ENCODE measurements at places on chromosomes 3 and 15.

GRCh38 chr3:14991818-14992612 is 44.6 kb downstream of the NR2C2 start:
- no peak for DNase-seq

DNA sequence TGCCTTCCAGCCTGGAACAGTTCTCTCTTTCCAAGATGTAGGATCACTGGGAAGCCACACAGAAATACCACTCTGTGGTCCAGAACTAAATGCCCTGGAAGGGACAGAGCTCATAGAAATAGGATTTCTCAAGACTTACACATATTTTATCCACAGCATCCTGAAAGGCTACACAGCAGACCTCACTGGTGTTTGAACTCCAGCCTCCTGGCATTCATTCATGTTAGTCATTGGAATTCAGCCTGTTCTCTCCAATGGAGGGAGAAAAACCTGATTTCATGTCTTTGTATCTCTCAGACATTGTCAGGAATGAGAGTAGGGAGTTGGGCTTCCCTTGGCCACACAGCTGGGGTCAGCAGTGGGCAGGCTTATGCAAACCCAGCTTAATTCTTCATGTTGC is 121.1 kb upstream of the PPP2R3A start:
- no peak for DNase-seq

GRCh38 chr3:113277941-113278598 is 66.7 kb downstream of the BOC start:
- DNase-seq = no peak

DNA sequence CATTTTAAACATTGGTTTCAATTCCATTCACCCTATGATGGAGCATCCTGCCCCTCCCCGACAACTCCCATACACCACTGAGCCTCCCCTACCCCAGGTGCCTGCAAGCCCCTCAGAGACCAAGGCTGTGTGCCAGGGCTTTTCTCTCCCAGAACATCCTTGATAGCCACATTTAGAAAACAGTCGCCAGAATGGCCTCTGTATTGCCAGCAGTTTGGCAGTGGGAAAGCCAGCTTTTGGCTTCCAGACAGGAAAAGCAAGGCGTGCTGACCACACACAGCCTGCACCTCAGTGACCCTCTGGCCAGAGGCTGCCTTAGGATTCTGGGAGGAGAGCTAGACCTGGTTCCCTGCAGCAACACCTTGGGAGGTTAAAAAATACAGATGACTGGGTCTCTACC is 18.2 kb upstream of the HRH1 start:
- no peak for DNase-seq

DNA sequence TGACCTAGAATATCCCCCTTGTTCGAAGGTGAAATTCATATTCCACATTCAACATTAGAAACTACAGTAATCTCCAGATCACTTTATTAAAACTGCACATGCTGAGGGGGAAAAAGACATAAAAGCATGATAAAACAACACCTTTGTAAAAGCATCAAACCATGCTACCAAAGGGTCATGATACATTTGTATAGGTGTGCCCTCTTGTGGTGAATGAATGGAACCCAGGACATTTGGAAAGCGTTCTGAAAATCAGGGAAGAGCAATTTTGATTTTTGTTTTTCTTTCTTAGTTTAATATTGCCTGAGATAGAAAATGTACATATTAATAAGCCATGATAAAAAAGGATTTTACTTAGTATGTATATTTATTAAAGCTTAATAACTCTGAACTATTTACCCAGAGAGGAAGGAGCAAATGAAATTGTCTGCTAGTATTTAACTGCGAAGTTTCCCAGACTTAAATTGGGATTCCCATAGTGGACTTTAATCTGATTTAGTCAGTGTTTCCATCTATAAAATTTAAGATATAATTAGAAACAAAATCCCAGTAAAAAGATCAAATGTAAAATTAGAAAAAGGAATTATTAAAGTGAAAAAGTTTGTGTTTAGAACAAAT is 105.8 kb upstream of the ARL6 start:
- DNase-seq = no peak

- DNase-seq = no peak
Observed at GRCh38 chr15:60838206-60838605, 359.3 kb upstream of the ICE2 start.

DNA sequence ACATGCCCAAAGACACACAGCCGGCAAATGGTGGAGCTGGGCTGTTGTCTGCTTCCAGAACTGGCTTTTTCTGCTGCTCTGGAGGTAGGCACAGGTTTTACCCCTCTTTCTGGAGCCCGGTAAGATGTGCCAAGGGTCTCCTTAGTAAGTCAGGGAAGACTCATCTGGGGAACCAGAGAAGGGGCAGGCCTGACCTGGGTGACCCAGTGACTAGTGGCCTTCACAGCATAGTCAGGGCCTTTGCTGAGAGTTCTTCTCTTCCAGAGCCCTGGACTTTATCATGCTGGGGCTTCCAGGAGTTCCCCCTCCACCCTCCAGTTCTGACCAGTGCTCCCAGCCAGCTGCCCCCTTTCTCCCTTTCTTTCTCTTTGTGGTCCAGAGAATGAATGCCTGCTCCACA is 3.2 kb downstream of the CD276 start:
- no peak for DNase-seq

GRCh38 chr15:33021806-33022389 is 172.6 kb downstream of the FMN1 start:
- no peak for DNase-seq

- DNase-seq = no peak
Observed at GRCh38 chr3:62209101-62209500, 164.2 kb downstream of the FEZF2 start.

GRCh38 chr3:119592861-119593260 is 4.8 kb upstream of the PLA1A start:
- DNase-seq = no peak

- DNase-seq = no peak
Observed at GRCh38 chr15:25543196-25543595, 104.4 kb upstream of the UBE3A start.

GRCh38 chr15:101277038-101277822 is at the start of gene SELENOS:
SELENOS (minus strand) TSS chr15:101277485; CDS start chr15:101277417, 68 bp downstream.
- DNase-seq = peak; percentile 83

DNA sequence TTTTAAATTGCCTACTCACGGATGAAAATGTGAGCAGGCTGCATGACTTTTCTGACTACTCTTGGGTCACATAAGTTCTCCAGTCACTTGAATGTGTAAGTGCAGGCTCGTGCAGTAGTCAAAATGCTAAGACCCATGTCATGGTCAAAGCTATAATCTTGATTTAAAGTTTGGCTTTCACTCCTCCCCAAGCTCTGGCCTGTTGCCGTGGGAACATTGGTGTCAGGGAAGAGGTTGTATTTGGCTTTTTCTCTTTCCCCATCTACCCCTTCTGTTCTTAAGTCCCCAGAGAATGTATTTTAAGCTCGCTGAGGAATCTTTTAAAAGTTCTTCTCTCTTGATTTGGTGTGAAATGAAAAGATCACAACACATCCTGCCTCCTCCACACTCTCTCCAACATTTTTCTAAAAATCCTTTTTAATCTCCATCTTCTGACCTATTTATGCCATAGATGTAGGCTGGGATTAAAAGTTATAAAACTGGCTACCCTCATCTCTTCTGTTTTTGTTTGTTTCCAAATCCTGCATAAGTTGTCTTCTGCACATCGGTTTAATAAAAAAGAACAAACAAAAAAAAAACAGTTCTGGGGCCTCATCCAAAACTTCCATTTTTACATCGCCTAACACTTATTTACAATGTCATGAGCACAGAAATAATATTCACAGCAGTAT is 61.4 kb upstream of the ADAMTSL3 start:
- DNase-seq = no peak

- DNase-seq = no peak
Observed at GRCh38 chr3:57696801-57697321, 4.0 kb upstream of the DENND6A start.

DNA sequence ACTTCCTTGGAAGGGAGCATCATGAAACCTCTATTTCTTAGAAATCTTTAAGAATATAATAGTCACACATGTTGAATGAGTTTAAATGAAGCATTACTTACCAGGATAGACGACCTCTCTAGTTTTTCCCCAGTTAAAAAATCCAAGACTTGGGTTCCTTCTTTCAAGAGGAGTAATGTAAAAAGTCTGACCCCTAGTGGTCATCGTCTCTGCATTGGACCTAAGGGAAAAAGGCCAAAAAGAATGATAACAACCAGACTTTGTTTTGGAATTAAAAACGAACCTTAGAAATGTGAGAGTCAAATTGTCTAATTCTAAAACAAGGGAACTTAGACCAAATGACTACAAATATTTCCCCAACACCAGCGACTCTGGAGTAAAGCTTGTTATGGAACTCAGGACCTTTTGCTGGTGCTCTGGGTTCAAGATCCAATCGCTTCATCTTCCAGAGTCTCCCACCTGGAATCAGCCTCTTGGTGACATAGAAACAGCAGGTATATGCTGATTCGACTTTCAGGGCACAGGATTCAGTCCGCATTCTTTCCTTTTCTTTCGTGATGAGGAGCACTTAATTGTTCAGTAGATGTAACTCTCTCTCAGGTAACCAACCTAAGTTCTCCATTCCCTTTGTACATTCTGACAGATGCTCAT is 214.8 kb upstream of the TPRG1 start:
- DNase-seq = peak; percentile 36

DNA sequence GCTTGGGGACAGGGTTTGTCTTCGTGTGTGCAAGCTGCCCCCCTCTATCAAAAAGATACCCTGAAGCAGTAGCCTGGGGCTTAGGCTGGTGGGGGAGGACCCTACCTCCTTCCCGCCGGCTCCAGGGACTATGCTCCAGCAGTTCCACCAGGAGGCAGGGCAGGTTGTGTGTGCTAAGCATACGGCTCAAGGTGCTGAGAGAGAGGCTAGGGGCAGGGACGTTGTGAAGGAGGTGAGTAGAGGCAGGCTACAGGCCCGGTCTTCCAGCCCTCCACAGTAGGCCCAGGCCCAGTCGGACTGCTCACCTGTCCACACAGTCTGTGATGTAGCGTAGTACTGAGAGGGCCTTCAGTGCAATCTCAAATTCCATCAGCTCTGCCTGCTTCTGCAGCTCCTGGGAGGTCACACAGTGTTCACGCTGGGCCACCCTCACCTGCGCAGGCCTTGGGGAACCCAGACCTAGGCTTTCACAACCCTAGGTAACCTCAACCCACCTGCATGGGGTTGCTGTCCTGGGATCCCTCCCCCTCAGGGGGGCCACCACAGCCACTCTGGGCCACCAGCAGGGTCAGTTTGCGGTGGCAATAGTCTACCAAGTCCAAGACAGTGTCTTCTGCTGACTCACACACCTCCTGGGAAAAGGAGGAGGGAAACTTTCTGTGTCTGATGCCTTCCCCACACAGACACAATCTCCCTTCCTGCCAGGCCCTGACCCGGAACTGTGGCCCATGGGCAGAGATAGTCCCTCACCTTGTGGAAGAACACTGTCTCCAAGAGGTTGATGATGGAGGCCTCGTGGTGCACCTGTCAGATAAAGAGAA is 2.4 kb upstream of the RASSF1 start:
- DNase-seq = no peak

DNA sequence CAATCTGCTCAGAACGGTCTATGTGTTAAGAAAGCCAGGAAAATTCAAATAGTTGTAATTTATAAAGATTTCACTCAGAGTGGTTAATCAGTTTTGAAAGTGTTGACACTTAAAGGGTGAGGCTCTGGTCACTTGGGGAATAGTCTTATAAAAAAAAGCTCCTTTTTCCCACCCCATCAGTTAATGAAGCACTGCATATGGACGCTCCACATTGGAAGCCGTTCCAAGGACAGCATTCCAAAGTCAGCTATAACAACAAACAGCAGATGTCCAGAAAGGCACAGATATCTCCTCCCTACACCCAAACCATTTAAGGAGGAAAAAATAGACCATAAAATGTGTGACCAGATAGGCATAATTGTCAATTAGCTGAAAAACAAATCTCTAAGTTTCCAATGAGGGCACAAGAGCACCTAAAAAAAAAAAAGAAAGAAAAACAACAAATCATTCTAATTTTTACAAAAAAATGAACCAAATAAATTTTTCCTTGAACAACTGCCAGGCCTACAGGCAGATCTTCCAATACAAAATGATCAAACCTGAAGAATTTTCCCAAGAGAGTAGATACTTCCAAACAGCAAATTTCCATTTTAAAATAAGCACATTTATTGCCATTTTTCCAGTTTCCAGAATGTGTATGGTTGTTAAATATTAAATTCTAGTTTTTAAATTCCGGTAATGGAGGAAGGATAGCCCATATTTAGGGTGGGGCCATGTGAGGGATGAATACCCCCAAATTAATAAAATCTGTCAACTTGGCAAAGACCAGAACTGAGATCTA is 198.3 kb downstream of the ERC2 start:
- DNase-seq = no peak

GRCh38 chr3:43017004-43017403 is 37.9 kb downstream of the GASK1A start:
- no peak for DNase-seq

GRCh38 chr3:11791339-11792200 is 55.1 kb downstream of the TAMM41 start:
- no peak for DNase-seq

DNA sequence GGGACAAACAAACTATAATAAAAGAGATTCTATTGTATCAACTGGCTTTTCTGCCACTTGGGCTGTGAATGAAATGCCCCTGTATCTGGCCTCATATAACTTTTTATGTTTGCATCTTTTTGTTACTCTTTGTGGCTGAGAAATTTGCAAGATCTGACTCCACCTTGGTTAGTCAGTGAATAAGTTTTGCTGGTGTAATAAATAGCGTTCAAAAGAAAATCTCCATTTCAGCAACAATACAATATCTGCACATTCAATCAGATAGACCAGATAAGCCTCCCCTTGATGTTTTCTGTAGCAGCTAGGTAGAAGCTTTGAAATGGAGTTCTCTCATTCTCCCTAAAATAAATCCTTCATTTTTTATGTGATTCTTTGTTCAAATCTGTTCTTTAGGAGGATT is 12.0 kb downstream of the TRAT1 start:
- DNase-seq = no peak

DNA sequence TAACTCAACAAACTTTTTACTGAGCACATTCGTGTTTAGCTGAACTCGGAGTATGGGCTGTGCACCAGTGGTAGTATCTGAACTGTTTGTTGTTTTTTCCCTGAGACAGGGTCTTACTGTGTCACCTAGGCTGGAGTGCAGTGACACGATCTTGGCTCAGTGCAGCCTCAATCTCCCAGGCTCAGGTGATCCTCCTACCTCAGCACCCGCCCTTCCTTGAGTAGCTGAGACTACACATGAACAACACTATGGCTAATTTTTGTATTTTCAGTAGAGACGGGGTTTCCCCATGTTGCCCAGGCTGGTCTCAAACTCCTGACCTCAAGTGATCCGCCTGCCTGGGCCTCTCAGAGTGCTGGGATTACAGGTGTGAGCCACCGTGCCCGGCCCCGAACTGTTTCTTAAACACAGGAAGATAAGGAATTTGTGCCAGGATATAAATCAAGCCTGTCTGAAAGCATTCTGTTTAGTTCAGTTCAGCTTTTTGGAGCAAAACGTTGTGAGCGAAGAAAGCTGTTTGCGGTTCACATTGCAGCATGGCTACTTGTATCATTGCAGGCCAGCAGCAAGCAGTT is 40.4 kb upstream of the SKOR1 start:
- no peak for DNase-seq

DNA sequence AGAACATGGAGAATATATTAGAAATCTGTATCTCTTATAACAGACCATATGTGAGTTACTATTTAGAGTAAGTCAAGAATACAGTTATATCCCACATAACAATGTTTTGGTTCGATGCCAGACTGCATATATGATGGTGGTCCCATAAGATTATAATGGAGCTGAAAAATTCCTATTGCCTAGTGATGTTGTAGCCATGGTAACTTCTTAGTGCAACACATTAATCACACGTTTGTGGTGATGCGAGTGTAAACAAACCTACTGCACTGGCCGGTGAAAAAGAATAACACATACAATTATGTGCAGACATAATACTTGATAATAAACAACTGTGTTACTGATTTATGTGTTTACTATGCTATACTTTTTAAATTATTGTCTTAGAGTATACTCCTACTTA is 69.8 kb upstream of the MNS1 start:
- no peak for DNase-seq
